Cortex of kidney (tissue), 1 donor: ENCODE measurements at places on chromosomes 11 and 22.

DNA sequence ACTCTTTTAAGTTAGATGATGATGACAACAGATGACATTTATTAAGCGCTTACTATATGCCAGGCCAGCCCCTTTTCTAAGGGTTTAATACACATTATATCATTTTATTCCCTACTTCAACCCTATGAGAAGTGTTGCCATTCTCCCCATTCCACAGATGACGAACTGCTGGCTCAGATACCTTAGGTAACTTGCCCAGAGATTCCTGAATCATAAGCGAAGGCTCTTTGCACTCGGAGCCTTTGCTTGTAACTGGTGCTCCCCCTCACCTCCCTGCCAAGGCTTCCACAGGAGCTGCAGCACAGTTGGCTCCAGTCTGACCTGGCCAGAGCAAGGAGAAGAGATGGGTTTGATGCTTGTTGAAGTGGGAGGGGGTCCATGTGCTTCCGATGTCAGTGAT, 43.0 kb downstream of the DBX1 start:
- DNase-seq: no peak

DNA sequence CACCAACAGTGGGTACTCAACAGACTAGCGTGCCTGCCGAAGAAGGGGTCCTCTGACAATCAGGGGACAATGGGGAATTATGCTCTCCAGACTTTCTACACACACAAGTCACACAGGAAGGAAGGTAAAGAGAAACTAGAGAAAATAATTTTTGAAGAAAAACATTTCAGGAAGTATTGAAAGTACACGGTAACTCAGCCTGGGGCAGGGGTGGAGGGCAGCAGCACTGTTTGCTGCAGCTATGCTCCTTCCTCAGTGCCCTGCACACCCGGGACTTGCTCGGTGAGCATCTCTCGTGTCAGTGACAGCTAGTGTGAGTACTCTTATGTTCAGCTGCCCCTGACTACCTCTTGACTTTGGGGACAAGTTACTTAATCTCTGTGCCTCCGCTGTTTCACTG, 18.0 kb upstream of the APOA1 start:
- no peak for DNase-seq

GRCh38 chr11:3115321-3115720, 49.8 kb downstream of the OSBPL5 start:
- DNase-seq: no peak

- no peak for DNase-seq
These were observed 505.6 kb upstream of the API5 start for GRCh38 chr11:42806191-42806590.

DNA sequence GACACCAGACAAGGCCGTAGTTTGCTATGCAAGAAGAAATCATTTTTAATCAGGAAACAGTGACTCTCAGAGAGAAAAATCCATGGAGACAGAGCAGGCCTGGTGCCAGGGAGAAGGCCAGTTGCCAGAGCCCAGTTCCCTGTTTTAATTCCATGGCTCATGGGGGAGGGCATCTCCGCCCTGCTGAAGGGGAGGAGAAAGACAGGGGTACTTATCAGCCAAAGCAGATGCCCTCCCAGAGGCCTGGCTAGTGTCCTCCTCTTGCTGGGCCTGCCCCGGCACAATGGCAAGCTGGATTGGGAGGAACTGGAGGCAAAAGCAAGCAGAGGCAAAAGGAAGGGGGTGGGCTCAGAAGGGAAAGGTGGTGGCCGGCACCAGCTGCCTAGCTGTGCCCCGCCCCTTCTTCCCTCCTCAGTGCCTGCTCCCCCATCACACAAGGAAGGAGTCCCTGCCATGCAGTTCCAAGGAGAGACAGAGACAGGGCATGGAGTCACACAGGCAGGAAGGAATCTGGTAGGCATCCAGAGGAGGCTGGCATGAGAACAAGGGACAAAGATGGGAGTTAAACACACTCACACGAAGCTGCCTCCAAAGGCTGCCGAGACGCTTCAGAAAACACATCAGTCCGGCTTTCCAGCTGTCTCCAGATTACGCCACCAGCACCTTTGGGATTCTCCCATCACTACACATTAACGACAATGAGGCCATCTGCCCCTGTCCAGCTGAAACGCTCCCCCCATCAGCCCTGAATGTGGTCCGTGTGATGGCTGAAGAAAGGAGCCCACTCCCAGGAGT, 591.8 kb downstream of the BUD13 start:
- DNase-seq: no peak

DNA sequence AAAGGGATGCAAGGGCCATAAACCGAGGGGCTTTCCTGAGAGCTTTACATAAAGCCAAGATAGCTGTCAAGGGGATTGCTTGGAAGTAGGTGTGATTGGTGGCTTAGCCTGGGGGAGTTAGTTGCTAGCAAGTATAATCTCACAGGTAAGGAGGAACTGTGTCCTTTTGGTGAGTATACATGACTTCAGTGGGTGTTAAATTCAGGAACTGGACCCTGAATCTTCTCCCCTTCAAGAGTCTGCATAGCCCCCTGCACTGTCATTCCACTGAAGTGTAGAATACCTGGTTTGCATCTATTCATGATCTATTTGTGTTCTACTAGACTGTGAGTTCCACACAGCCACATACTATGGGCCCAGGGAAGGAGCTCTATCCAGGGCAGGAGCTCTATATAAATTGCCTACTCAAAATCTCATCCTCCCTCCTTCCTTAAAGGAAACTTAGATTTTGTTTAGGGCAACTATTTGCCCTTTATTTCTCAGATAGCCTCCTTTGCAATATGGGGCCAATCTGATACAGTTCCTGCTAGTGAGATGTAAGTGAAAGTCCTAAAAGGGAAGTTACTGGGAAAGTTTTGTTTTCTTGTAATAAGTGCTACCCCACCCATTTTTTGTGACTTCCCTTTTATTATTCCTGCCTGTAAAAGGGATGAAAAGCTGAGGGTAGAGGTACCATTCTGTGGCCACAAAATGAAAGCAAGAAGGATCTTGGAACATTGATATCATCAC, 120.5 kb downstream of the PGR start:
- DNase-seq: no peak

DNA sequence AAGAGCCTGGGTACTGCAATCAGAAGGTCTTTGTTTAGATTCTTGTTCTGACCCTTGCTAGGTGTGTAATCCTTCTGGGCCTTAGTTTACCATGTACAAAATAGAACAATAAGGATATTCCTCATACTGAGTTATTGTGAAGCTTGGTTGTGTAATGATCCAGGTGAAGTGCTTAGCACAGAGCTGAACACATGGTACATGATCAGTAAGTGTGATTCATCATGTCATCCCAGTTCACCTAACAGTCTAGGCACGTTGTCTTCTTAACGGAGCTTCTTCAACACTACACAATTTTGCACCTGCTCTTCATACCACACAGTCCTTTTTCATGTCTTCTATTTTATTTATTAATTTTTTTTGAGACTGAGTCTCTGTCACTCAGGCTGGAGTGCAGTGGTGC, 234.3 kb upstream of the TENM4 start:
- DNase-seq: no peak
